ENCODE measurements at places on chromosomes 1 and 21.

GRCh38 chr1:203628201-203629015 lies 1.8 kb downstream of the ATP2B4 start:
- DNase-seq: no peak

- no peak for DNase-seq
These were observed 28.4 kb downstream of the EGLN1 start for GRCh38 chr1:231393668-231394067.

GRCh38 chr1:184395937-184396480 lies 9.2 kb downstream of the C1orf21 start:
- DNase-seq: no peak

GRCh38 chr1:233638513-233638912 lies 24.6 kb downstream of the KCNK1 start:
- DNase-seq: no peak

GRCh38 chr1:205593967-205594366 lies 37.8 kb downstream of the ELK4 start:
- no peak for DNase-seq

- no peak for DNase-seq
These were observed 30.0 kb downstream of the KNCN start for GRCh38 chr1:46521414-46521813.

- no peak for DNase-seq
These were observed 126.8 kb downstream of the PEX14 start for GRCh38 chr1:10601342-10602070.

- DNase-seq: no peak
These were observed 285.1 kb downstream of the TPR start for GRCh38 chr1:186089940-186090339.

GRCh38 chr1:101278845-101279244 lies 42.0 kb downstream of the S1PR1 start:
- no peak for DNase-seq

- no peak for DNase-seq
These were observed 49.6 kb upstream of the DAB1 start for GRCh38 chr1:57473448-57473847.

GRCh38 chr1:154935749-154936554 lies 567 bp downstream of the PMVK start:
- no peak for DNase-seq

GRCh38 chr1:214260561-214261205 lies 20.3 kb upstream of the SMYD2 start:
- DNase-seq: no peak

DNA sequence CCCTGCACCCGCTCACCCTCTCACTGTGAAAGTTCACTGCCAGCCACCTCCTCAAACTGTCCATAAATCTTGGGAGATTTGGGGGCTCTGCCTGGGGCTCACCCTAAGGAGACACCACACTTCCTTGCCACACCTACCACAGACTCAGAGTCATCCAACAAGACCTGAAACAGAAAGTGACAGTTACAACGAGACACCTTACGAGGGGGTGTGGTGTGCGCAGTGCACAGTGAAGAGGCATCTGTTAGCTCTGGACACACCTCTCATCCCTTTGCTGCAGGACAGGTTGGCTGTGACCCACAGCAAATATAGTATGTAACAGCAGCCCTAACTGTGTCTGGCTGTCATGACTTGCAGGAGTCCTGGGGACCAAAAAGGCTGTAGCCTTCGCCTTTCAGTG lies 190.2 kb downstream of the NR5A2 start:
- DNase-seq: no peak

DNA sequence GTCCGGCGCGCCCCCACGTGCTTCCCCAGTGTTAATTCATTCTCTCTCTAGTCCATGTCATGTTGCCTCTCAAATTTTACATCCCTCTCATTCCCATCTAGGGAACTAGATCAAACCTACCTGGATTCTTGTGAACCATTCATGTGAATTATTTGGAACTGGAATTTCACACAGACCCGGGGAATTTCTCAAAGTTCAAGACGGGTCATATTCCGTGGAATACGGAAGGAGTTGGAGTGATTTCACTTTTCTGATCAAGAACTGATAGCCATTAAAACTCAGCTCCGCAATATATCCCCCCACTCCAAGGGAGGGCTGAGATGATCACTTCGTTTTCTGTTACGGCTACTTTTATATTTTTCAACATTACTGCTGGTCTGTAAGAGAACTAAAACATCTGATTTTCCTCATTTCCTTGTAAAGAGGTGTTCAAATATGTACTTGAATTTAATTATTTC lies 1.0 kb upstream of the ENO1 start:
- DNase-seq: no peak

DNA sequence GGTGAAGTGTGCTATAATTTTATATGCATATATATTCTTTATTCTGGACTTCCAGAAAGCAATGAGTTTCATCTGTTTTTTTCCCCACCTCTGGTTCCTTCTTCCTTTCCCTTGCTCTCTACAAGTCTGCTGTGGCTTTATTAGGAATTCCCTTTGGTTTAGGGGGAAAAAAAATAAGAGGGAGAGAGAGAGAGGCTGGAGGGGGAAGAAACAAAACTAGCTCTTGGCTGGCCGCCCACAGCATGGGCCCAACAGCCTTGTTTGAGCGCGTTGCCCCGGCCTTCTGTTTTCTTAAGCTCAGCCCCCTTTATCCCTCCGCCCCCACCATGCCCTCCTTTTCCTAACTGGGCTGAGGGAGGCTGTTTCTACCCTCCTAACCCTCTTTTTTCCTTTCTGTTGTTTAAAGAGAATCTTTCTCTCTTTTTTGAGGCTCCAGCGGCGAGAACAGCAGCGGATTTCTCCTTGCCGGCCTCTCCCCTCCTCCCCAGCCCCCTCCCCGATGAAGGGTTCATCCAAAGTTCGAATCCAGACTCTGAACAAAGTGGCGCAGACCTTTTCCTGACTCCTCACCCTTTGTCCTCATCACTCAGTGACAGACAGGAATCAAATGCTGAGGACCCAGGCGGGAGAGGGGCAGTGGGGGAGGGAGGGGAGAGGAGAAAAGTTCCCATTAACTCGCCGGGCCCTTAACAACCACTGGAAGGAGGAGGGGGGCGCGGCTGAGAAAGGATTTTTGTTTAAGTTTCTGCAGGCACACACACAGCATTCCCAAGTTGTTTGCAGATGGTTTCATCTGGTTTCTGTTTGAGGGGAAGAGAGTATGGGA lies 29.7 kb downstream of the PBX1 start:
- DNase-seq: peak; percentile 84

Data from right renal cortex interstitium (tissue), 3 donors.